ENCODE measurements at places on chromosomes 13 and 19. TPM values are rescaled to one million over a fixed set of nuclear protein-coding genes. Genes with fewer than 3 reads are reported as not detected.
A peak's percentile ranks its signal among the peaks of the same experiment; 100 is the strongest.

GRCh38 chr13:60165391-60166099, 1.8 kb upstream of the DIAPH3 start:
- no peak for DNase-seq

C19orf38 gene
- total RNA-seq = not detected

DNA sequence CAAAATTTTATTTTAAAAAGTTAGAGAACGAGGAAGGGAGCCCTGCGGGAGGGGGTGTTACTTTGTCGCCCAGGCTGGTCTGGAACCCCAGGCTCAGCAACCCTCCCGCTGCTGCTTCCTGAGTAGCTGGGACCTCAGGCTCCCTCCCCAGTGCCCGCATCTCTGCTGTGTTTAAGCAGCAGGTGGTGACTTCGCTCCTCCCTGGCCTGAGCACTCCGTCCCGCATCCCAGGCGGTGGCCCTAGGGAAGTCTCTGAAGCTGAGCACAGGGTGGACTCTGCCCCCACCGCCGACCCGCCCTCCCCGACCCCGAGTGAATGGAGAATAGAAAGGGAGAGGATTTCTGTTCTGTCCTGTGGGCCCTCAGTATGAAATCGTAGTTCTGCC, 30.5 kb downstream of the ZNF701 start:
- peak; percentile 56 for DNase-seq

GRCh38 chr13:42591602-42592001, 17.6 kb downstream of the TNFSF11 start:
- no peak for DNase-seq

- DNase-seq = no peak
Observed at GRCh38 chr19:16829822-16830289, 658 bp downstream of the SIN3B start.

DNA sequence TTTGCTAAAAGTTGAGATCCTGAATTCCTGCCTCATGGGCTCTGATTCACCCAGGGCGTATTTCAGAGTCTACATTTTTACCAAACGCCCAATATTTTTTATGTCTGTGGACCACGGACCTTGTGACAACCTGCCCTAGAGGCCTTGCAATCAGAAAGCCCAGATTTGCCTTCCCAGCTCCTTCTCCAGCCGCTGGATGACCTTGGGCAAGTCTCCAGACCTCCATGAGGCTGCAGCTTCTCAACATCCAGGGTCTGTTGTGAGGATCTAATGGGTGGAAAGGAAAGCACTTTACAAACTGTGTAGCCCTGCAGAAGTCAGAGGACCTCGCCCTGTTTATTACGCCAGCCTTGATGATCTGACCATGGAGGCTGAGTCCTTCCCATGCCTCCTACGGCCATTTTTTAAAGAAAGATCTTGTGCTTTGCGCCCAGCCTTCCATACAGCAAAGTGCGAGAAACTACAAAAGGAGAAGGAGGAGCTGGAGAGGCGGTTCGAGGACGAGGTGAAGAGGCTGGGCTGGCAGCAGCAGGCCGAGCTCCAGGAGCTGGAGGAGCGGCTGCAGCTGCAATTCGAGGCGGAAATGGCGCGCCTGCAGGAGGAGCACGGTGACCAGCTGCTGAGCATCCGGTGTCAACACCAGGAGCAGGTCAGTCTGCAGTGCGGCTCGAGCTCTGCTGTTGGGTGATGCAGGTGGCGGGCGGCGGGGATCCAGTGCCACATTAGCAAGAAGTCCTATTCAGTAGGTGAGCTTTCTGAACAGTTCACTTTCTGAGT, 115.6 kb downstream of the SLC7A1 start:
- DNase-seq = no peak

Data from WTC11 (cell line).